ENCODE measurements at places on chromosomes 16 and 17.
A peak's percentile ranks its signal among the peaks of the same experiment; 100 is the strongest.

GRCh38 chr17:18300725-18301480 is 13.9 kb downstream of the TOP3A start:
- DNase-seq: no peak

DNA sequence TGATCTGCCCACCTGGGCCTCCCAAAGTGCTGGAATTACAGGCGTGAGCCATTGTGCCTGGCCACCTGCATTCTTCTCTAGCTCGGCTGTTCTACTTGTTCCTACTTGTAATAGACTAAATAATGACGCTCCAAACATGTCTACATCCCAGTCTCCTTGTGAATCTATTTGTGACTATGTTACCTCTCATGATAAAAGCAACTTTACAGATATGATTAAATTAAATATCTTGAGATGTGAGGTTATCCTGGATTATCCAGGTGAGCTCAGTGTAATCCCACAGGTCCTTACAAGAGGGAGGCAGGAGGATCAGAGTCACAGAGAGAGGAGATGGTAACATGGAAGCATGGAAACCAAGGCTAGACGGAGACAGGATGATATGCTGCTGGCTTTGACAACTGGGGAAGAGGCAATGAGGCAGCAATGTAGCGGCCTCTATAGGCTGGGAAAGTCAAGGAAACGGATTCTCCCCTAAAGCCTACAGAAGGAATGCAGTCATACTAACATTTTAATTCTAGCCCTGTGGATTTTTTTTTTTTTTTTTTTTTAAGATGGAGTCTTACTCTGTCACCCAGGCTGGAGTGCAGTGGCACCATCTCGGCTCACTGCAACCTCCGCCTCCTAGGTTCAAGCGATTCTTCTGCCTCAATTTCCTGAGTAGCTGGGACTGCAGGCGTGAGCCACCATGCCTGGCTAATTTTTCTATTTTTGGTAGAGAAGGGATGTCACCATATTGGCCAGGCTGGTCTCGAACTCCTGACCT is 5.0 kb upstream of the LASP1 start:
- no peak for DNase-seq

DNA sequence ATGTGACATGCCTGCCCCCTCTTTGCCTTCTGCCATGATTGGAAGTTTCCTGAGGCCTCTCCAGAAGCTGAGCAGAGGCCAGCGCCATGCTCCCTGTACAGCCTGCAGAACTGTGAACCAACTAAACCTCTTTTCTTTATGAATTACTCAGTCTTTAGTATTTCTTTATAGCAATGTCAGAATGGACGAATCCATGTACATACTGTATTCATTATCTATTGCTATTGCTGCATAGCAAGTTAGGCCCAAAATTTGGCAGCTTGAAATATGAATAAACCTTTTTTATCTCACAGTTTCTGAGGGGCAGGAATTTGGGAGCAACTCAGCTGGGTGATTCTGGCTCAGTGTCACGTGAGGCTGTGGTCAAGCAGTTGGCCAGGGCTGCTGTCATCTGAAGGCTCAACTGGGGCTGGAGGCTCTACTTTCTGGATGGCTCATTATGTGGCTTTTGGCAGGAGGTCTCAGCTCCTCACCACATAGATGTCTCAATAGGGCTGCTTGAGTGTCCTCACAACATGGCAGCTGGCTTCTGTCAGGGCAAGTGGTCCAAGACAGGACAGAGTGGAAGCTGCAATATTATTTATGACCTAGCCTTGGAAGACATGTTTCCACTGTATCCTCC is 40.0 kb downstream of the SOCS1 start:
- DNase-seq: no peak

- no peak for DNase-seq
Measured at GRCh38 chr17:73304438-73304837, 7.4 kb downstream of the CDC42EP4 start.

GRCh38 chr17:82016061-82016874 is 6.4 kb downstream of the CENPX start:
- DNase-seq: no peak

DNA sequence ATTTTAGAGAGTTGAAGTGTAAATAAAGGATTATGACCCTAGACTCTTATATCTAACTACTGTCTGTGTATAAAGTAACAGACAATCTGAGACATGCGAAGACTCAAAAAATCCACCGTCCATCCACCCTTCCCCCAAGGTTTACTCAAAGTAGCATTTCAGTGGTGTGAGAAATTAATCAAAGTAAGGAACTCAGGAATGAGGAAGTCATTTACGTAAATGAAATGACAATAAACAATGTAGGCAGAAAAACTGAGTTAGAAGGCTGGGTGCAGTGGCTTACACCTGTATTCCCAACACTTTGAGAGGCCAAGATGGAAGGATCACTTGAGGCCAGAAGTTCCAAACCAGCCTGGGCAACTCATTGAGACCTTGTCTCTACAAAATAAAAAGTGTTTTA is 19.8 kb upstream of the NTN1 start:
- no peak for DNase-seq

DNA sequence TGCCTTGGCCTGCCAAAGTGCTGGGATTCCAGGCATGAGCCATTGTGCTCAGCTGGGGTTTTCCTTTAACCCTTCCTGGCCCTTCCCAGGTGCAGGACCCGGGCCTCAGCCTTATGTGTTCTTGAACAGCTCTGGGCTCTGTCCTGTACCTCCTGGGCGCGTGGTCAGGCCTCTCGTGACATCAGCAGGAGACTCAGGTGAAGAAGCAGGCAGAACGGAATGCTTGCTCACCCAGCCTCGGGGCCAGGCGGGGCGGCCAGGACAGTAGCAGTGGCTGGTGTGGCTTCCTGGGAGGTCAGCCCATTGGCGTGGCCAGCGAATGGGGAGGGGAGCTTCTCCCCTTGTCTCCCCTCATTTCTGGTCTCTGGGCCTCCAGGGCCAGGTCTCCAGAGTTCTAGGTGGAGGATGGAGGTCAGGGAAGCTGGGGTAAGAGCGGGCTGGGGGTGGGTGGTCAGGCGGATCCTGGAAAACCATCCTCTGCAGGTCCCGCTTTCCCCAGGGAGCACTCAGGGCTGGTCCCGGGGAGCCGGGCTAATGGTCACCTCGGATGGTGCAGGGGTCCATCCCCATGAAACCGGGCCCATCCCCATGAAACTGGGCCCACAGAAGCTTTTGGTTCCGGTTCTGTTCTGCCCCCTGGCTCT is 281.5 kb downstream of the SEC14L1 start:
- DNase-seq: no peak

DNA sequence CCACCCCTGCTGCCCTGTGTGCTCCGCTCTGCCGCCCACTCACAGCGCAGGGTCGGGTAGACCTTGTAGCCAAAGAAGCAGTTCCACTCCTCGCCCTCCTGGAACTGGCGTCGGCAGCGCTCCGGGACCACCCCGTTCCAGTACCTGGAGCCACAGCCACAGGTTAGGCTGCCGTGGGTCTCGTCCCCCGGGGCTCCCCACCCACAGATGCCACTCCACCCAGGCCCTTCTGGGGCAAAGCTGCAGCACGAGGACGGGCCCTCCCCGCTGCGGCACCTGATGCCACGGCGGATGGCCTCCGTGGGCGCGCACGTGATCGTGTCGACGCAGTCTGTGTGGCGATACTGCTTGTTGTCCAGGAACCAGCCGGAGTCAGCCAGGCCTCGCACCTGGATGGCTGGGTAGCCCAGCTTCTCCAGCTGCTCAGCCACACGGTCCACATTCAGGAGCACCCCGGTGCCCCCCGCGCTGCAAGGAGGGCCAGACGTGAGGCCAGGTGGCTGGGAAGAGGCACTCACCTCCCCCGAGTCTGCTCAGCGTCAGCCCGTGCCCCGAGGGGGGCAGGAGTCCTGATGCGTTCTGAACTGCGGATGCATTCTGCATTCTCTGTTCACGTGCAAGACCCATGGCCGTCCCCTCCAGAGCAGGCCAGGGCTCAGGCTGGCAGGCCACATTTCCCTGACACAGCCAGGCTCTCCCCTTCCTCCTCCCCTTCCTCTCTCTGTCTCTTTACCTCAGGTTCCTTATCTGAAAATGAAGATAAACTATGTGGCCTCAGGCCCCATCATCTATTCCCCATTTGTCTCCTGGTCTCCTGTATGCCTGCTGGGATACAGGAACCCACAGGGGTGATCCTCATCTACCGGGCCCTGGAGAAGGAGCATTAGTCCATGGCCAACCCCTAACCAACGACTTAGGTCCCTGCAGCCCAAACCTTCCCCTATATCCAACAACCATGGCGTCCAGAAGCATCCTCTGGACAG is 4.1 kb downstream of the NOTUM start:
- DNase-seq: no peak

GRCh38 chr17:35052780-35053179 is 10.7 kb downstream of the RFFL start:
- DNase-seq: no peak

DNA sequence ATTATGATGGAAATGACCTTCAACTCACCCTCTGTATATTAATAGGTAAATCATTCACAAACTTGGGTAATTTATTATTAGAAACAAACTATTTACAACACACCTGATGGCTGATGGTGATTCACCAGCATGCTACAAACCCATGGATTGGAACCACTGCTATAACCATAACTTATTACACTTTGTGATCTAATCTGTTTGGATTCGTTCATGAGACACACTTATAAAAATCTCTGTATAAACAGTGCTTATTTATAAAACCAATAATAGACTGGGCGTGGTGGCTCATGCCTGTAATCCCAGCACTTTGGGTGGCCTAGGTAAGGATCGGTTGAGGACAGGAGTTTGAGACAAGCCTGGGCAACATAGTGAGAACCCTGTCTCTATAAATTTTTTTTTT is 16.0 kb downstream of the SMIM36 start:
- DNase-seq: no peak

DNA sequence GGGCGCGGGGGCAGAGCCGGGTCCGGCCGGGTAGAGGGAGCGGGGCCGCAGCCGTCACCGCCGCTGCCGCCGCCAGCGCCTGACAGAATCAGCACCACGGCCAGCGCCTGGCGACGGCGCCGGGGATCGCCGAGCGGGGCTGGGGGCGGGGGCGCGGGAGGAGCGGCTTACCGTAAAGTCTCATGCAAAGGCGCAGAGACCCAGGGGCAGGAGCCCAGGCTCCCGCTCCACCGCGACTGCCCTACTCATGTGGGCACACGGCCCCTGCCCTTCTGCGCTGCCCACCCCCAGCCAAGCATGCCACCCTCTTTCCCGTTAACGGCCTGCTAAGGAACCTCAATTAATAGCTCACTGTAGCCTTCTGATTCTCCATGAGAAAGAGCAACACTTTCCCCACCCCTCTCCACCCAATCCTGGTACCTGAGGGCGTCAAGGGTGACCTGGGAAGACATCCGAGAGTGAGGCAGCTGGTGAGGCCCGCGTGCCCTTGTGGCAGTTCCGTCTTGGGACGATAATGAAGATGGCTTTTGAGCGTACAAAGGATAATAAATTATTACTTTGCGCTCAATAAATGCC is at the start of gene SEZ6:
TSS of gene SEZ6 (minus strand) at position 98 of the 576 bp plus-strand sequence. CDS start 164 bp downstream, outside the sequence.
- peak; percentile 88 for DNase-seq

DNA sequence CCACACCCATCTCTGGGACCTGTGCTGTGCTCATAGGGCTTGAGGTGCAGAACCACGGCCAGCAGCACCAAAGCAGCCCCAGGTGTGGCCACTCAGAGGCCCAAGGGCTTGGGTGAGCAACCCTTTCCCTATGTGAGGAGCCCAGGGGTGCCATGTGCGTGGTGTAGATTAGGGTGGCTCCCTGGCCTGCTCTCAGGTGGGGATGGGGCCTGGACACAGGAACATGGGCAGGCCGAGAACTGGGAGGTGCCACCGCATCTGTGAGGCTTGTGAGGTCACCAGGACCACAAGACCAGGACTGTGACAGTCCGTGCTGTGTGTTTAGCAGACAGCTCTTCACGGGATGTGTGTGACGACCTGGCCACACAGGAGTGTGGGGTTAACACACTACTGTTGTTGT is 103.5 kb upstream of the ZNF750 start:
- DNase-seq: no peak

- no peak for DNase-seq
Measured at GRCh38 chr16:84247331-84247730, 7.5 kb upstream of the KCNG4 start.

GRCh38 chr17:81566461-81567126 is 14.4 kb upstream of the FAAP100 start:
- peak; percentile 36 for DNase-seq

GRCh38 chr17:5418858-5419355 is 555 bp downstream of the NUP88 start:
- DNase-seq: peak; percentile 8
